ENCODE measurements at places on chromosomes 1 and 21.

DNA sequence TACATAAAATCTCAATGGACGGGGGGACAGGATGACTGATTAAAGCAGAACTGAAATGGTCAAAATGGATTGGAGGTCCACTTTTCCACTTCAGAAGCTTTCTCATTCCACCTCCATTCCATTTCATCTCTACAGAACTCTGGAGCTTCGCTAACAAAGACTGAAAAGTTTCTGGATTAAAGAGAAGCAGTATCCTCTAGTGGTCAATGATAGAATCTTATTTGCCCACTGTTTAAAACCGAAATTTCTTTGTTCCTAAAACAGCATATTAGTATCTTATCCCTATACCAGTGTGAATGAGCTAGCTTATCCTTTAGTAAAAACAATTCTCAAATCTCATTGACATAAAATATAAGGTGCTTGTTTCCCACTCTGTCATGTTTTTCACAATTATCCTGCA, 890.6 kb downstream of the KCNT2 start:
- DNase-seq, result peak; percentile 42

DNA sequence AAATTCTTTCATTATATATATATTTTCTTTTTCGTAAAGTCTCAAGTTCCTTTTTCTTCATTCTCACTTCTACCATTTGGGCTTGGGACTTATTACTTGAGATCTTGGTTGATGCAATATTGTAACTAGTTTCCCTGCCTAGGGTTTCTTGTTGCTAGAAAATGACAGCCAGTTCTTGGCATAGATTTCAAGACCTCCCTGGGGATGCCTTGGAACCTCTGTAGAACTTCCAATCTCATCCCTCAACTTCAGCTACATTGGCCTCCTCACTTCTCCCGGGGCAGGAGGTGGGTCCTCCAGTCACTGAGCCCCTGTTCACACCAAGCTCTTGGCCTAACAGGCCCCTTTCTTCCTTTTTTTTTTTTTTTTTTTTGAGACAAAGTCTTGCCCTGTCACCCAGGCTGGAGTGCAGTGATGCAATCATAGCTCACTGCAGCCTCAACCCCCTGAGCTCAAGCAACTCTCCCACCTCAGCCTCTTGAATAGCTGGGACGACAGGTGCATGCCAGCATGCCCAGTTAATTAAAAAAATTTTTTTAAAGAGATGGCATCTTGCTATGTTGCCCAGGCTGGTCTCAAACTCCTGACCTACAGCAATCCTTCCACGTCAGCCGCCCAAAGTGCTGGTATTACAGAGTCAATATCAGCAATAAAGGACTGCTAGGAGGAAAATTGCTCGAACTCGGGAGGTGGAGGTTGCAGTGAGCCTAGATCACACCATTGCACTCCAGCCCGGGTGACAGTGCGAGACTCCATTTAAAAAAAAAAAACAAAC, 33.1 kb downstream of the MAP3K7CL start:
- peak; percentile 40 for DNase-seq

GRCh38 chr1:108852221-108852975, 4.5 kb downstream of the AKNAD1 start:
- no peak for DNase-seq

GRCh38 chr1:233193741-233194140, 101.8 kb downstream of the PCNX2 start:
- no peak for DNase-seq

GRCh38 chr1:154406886-154407197, 1.7 kb downstream of the IL6R start:
- no peak for DNase-seq

DNA sequence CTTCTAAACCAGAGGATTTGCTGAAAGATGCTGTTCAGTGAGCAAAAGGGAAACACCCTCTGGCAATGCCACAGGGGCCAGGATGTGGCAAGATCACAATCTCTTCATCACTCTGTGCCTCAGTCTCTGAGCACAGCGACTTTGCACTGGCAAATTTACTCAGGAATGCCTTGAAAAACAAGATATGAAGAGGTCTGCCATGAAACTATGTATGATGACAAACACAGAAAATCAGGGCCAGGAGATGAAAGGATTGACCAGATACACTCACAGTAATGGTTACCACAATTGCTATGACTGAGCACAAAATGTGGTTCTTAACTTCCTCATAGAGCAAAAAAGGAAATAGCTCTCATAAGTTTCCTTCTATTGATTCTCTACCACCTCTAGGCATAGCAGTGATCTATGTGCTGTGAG, 5.8 kb downstream of the TTC13 start:
- peak; percentile 65 for DNase-seq

DNA sequence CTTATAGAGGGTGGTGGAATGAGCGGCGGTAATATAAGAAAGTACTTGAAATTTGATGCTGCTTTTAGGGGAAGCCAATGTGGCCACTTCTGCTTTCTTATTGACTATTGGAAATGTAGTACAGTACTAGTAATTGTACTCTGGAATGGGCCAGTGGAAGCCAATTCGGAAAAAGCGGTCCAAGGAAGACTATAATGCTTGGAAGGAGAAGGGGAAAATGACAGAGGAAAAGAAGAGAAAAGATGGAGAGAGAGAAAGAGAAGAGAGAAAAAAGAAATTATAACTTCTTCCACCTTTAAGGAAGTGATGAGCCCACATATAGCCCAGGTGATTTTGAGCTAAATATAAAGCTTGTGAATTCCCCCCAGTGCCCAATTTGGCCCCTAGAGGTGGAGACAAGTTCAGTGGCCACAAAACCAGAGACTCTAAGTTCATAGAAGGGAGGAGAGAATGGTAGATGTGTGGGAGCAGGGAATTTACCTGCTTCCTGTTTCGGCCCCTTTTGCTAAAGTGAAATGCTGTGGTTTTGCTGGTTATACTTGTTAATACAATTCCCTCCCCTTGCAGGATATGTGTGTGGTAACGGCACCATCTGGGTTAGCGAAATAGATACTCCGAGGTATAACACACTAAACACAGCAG, 35.7 kb upstream of the DUSP10 start:
- DNase-seq, result no peak

DNA sequence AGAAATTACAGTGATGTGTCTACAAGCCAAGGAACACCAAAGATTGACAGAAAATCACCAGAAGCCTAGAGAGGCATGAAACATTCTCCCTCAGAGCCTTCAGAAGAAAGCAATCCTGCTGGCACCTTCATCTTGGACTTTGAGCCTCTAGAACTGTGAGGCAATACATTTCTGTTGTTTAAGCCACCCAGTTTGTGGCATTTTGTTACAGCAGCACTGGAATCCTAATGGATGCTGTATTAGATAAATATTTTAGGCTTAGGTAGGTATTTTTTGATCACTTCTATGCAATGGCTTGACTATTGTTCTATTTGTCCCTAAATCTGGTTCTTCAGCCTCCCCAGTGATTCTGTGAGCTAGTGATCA, 453.1 kb downstream of the LTN1 start:
- DNase-seq, result no peak

DNA sequence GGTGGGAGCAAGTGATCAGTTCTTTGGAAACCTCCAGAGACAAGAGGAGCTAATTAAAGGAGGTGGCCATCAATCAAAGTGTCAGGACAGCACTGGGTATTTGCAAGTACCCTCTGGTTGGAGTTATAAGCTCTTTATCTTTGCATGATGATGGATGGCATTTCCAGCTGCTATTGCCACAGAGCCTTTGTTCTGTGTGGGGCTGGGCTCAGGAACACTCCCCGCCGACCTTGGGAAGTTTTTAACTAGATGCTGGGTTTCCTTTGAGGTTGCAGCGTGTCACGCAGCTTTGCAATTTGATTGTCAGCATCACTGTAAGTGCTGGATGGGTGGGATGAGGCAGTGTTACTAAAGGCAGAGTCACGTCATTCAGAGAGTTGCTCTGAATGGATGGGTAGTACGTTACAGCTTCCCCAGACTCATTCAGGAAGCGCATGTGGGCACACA, 68.9 kb downstream of the CNIH3 start:
- DNase-seq, result no peak

DNA sequence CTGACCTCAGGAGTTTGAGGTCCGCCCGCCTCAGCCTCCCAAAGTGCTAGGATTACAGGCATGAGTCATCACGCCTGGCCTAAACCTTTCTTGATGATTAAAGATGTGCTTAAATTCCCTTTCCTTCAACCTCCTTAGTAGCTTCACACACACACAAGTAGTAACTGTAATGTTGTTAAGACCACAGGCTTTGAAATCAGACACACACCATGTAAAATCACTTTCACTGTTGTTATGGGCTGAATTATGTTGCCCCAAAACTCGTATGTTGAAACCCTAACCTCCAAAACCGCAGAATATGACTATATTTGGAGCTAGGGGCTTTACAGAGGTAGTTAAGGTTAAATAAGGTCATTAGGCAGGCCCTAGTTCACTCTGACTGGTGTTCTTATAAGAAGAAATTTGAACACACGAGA, 180.2 kb downstream of the NR5A2 start:
- DNase-seq, result peak; percentile 27

- no peak for DNase-seq
These were observed 232.3 kb downstream of the GPR52 start for GRCh38 chr1:174680101-174680500.

- DNase-seq, result peak; percentile 80
These were observed 1.3 kb downstream of the RCOR3 start for GRCh38 chr1:211260141-211261107.

- DNase-seq, result peak; percentile 58
These were observed 16.6 kb downstream of the IPO9 start for GRCh38 chr1:201845331-201846083.

- peak; percentile 35 for DNase-seq
These were observed 4.9 kb upstream of the SLC44A5 start for GRCh38 chr1:75615613-75616435.

DNA sequence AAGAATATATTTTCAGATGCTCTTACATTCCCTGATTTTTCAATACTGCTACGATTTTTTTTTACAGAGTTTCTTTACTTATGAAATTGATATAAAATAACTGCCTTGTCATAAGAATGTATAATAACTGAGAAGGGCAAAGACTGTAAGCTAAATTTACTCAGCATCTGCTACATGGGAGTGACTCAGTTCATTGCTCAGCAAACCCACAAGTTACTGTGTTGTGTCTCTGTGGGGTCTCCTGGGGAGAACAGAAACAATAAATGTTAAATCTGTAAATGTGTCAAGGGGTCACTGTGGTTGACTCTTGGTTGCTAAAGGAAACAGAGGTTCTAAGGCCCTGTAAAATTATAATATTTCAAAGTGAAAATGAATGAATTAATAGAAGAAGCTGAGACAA, 210.3 kb upstream of the CACYBP start:
- DNase-seq, result peak; percentile 72

DNA sequence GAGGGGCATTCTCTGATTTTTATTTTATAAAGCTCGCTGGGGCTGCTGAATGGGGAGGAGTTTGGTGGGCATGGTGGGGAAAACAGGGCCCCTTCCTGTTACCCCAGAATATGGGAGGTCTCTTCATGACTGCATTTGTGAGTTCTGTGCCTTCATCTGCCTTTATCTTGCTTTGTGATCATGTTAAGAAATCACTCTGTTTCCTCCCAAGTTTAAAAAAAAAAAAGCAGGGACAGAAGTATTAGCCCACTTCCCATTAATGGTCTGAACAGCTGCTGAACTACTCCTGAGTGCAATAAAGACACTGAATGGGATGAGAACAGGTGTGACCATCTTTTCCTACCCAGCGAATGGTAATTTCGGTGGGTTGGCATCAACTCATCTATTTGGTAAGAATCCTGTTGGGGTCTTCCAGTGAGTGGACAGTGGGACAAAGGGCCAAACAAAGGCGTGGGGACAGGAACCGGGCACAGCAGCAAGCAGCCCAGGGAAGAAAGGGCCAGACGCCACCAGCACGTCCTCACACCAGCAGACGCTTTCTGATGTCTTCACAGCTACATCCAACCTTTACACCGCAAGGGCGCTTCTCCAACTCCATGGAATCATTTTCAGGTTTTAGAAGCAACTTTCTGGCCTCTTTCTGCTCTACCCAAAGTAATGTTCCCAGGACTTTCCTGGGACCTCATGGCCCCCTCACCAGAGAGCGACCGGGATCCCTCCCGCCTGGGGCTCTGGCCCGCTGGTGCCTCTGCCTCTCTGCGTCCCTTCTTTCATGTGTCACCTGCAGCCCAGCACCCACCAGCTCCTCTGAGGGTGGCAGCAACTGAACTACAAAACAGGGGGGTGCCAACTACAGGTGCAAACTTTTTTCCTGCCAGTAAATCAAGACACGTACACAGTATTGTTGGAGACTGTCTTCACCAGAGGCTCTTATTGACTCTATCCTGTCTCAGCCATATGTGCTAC, 160.2 kb downstream of the ADSS2 start:
- DNase-seq, result no peak

DNA sequence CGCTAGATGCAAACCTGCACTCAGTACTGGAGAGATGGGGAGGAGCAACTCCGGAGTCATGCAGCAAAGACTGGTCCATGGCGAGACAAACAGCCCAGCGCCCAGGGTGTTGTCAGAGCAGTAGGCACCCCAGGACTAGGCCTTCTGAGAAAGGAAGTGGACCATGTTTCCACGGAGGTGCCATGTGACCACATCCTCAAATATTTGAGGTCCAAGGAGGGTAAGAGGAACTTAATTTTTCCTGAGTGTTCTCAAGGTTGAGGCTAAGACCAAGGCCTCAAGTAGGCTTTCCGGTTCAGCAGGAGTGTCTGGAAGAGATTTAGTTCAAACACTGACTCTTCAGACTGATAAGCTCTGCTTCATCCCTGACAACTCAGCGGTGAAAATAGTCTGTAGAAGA, 186.2 kb downstream of the RHOU start:
- DNase-seq, result no peak

- no peak for DNase-seq
These were observed 11.8 kb downstream of the AGT start for GRCh38 chr1:230701895-230702768.

GRCh38 chr1:205832326-205832751, 17.6 kb downstream of the PM20D1 start:
- DNase-seq, result no peak

- DNase-seq, result no peak
These were observed 82.0 kb downstream of the NPHP4 start for GRCh38 chr1:5910276-5910620.

GRCh38 chr21:32448803-32449594, 36.5 kb downstream of the EVA1C start:
- DNase-seq, result peak; percentile 37

GRCh38 chr1:242534753-242535152, 10.3 kb upstream of the PLD5 start:
- no peak for DNase-seq

DNA sequence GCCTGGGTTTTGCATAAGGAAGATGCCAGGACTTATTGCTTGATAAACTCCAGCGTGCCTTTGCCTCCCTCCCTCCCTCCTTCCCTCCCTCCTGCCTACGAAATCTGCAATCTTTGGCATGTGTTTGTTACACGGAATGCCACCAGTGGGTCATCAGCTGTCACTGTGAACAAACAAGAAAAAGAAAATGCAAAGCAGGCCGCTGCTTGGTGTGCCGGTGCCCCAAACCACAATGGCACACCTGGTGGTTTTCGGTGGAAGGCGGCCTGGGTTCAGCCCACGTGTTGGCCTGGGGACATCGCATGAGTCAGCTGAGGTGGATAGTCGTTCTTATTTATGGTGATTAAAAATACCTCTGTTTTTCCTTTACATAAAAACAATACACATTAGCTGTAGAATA, 16.3 kb upstream of the IFNLR1 start:
- DNase-seq, result no peak

- DNase-seq, result peak; percentile 48
These were observed 224.8 kb upstream of the KCNK2 start for GRCh38 chr1:214857716-214858115.

Data from EL (cell line).